ENCODE measurements at places on chromosomes 5 and 9.
A peak's percentile ranks its signal among the peaks of the same experiment; 100 is the strongest.

GRCh38 chr5:167096816-167097215, 1194.6 kb upstream of the WWC1 start:
- no peak for DNase-seq

DNA sequence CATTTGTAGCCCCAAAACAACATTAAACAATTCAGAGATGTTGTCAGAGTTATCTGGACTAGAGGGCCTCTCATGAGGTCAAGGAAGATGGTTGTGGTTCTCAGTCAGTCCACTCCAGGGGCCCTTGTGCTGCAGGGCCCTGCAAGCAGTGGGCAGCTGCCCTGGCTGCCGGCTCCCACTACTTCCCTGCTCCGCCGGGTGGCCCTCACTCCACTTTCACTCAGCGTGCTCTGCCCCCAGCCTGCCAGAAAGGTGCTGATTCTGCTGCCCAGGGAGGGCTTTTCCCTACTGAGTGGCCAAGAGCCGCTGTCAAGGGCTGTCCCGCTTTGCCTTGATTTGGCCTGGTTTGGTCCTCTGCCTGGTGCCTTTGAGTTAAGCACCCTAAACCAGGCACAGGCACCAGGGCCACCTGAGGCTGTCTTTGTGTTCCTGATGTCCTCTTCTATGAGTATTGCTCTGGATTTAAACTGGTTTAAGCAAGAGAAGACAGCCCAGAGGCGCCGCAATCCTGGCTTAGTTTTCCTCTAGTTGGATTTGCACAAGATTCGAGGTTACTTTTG, 117.2 kb downstream of the GADD45G start:
- no peak for DNase-seq

GRCh38 chr5:136811551-136811950, 446.2 kb upstream of the TRPC7 start:
- peak; percentile 90 for DNase-seq

DNA sequence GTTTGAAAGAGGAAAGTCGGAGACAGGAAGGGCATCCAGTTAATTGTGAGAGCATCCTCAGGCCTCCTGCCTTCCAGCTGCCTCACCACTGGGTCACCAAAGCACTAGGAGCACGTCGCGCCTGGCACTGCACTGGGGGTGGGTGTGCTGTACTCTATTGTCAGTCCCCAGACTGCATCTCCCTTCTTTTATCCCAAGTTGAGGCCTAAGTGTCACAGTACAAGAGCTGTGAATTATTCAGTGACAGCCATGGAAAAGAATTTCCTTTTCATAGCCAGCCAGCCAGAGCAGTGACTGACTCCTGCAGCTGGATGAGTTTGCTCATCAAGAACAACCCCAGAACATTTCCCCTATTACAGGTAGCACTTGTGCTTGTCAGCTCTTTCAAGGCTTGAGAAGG, 16.3 kb downstream of the CLTA start:
- peak; percentile 36 for DNase-seq

GRCh38 chr5:131747180-131748105, 49.4 kb downstream of the FNIP1 start:
- peak; percentile 25 for DNase-seq

- DNase-seq, result no peak
Measured at GRCh38 chr9:130262771-130263170, 2.8 kb upstream of the HMCN2 start.

DNA sequence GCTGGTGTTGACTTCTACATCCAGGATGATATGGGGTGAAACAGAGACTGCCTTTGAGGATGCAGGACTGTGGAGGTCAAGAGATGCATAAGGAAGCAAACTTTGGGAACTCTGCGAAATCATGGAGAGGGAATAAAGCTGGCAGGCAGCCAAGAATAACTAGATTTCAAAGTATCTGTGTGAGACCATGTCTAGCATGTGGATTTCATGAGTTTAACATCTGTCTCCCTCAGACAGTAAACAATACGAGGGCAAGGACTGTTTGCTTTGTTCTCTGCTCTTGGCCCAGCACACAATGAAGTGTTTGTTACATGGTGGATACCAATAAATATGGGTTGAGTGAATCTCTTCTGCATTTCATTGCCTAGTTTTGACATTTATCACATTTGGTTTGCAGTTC, 71.3 kb downstream of the RASEF start:
- DNase-seq, result no peak

- DNase-seq, result no peak
Measured at GRCh38 chr5:1899201-1899600, 16.5 kb upstream of the IRX4 start.

GRCh38 chr5:9437741-9438240, 108.1 kb downstream of the SEMA5A start:
- peak; percentile 82 for DNase-seq

DNA sequence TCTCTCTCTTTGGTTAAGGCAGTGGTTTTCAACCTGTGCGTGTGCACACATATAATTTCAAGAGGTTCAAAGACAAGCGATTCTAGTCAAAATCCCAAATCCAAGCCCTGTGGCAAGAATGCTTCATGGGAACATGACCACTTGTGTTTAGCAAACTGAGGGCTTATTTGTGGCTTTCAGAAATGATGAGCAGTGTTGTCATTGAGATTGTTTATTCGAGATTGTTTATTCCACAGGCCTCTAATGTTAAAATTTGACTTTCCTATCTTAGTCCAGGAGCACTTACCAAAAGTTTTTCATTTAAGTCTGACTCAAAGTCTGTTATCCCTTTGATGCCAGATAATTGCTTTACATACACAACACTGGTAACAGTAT, 111.1 kb upstream of the ELL2 start:
- no peak for DNase-seq

- DNase-seq, result no peak
Measured at GRCh38 chr5:169071-169727, 22.1 kb upstream of the LRRC14B start.

DNA sequence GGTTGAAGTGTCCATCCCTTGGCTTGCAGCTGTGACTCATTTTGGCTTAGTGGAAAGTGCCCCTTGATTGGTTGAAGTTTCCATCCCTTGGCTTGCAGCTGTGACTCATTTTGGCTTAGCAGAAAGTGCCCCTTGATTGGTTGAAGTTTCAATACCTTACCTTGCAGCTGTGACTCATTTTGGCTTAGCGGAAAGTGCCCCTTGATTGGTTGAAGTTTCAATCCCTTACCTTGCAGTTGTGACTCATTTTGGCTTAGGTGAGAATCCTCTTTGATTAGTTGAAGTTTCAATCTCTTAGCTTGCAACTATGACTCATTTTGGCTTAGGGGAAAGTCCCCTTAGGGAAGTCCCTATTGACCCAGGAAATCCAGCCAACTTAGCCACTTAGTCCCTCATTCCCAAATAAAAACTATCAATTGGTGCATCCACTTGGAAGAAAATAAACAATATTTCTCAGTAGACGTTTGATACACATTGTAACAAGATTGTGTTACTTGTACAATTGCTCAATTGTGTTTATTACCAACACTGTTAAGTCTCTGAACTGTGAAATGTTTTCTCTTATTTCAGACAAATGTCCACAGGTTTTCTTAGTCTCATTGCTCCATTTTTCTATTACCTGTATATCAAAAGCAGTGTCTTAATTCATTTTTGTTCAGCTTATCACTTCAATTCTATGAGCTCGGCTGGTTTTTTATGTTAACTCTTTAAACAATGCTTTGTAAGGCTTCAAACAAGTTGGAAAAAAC, 2308.8 kb upstream of the ACO1 start:
- peak; percentile 74 for DNase-seq
